Esophagus squamous epithelium (tissue), 5 donors: ENCODE measurements at places on chromosomes 7 and 10. TPM values are rescaled to one million over a fixed set of nuclear protein-coding genes. Genes with fewer than 3 reads are reported as not detected.

The DYNC1I1 gene
- 2.2 TPM for total RNA-seq

The HOGA1 gene
- total RNA-seq = 1.0 TPM

The OR2A5 gene
- not detected for total RNA-seq

The CTTNBP2 gene
- total RNA-seq = 21.2 TPM

The AGR2 gene
- 1.6 TPM for total RNA-seq

GRCh38 chr7:36165059-36165458 lies 12.0 kb downstream of the EEPD1 start:
- no peaks in the 10 kb centered on the region for H3K4me1 ChIP-seq
- H3K4me3 ChIP-seq = no peak overlapping the region
- H3K36me3 ChIP-seq = no peaks in the 10 kb centered on the region
- no peak overlapping the region for H3K27ac ChIP-seq
- DNase-seq = no peak

DNA sequence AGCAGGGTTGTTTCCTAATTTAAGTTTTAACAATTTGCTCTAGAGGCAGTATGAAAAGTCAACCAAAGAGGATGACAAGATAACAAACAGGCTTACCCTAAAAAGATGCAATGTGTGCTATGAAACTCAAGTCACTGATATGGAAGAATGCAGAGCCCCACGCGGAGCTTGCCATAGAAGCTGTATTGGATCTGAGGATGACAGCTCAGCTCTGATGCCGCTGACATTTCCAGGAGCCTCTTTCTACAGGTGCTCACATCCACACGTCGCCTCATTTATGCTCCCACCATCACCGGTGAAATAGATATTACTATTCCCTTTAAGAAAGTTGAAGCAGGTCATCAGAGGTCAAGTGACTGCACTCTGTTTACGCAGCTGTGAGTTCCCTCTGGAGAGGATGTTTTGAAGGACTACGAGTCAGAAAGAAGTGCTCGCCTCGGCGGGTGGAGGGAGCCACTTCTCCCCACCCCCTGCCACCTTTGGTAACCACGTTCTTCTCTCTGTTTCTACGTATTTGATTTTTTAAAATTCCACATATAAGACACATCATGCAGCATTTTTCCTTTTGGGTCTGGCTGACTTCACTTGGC lies 275.4 kb downstream of the GLRX3 start:
- no peak overlapping the region for H3K27ac ChIP-seq
- no peaks in the 10 kb centered on the region for H3K36me3 ChIP-seq
- DNase-seq = no peak
- H3K4me3 ChIP-seq = no peak overlapping the region
- no peaks in the 10 kb centered on the region for H3K27me3 ChIP-seq

DNA sequence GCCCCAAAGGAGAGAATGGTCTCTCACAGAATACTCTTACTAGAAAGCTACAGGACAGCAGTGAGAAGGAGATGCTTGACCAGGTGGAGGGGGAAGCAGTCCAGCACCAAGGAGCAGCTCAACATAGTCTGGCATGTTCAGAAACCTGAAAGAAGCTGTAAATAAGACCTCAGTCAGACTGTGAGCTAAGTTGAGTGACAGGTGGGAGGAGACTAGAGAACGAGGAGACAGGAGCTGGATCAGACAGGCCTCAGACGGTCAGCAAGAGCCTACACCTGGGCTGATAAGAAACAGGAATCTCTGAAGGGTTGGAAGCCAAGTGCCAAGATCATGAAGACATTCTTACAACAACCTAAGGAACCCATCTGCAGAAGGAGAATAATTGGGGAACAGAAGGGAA lies 54.5 kb downstream of the ELMO1 start:
- no peaks in the 10 kb centered on the region for H3K4me1 ChIP-seq
- H3K4me3 ChIP-seq = no peak overlapping the region
- no peak for DNase-seq
- H3K27me3 ChIP-seq = no peaks in the 10 kb centered on the region
- H3K36me3 ChIP-seq = no peaks in the 10 kb centered on the region

DNA sequence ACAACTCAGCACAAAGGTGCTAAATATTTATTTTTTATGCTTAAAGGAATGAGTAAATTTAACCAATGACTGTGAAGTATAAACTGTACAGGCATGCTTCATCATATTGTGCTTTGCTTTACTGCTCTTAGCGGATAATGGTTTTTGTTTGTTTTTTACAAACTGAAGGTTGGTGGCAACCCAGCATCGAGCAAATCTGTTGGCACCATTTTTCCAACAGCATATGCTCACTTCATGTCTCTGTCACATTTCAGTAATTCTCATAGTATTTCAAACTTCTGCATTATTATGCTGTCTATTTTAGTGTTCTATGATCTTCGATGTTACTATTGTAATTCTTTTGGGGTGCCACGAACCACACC lies 22.8 kb downstream of the BRAF start:
- DNase-seq = no peak
- no peaks in the 10 kb centered on the region for H3K36me3 ChIP-seq
- H3K4me3 ChIP-seq = no peak overlapping the region
- no peak overlapping the region for H3K27ac ChIP-seq
- no peaks in the 10 kb centered on the region for H3K27me3 ChIP-seq
- H3K4me1 ChIP-seq = no peaks in the 10 kb centered on the region

- H3K4me3 ChIP-seq = no peak overlapping the region
- DNase-seq = no peak
- no peaks in the 10 kb centered on the region for H3K4me1 ChIP-seq
- no peaks in the 10 kb centered on the region for H3K27me3 ChIP-seq
Measured at GRCh38 chr7:50329775-50330174, 25.3 kb downstream of the IKZF1 start.

GRCh38 chr7:4830176-4830575 lies 31.7 kb downstream of the PAPOLB start:
- H3K36me3 ChIP-seq = no peaks in the 10 kb centered on the region
- no peak overlapping the region for H3K4me3 ChIP-seq
- H3K4me1 ChIP-seq = no peaks in the 10 kb centered on the region
- H3K27ac ChIP-seq = no peak overlapping the region
- no peak for DNase-seq

DNA sequence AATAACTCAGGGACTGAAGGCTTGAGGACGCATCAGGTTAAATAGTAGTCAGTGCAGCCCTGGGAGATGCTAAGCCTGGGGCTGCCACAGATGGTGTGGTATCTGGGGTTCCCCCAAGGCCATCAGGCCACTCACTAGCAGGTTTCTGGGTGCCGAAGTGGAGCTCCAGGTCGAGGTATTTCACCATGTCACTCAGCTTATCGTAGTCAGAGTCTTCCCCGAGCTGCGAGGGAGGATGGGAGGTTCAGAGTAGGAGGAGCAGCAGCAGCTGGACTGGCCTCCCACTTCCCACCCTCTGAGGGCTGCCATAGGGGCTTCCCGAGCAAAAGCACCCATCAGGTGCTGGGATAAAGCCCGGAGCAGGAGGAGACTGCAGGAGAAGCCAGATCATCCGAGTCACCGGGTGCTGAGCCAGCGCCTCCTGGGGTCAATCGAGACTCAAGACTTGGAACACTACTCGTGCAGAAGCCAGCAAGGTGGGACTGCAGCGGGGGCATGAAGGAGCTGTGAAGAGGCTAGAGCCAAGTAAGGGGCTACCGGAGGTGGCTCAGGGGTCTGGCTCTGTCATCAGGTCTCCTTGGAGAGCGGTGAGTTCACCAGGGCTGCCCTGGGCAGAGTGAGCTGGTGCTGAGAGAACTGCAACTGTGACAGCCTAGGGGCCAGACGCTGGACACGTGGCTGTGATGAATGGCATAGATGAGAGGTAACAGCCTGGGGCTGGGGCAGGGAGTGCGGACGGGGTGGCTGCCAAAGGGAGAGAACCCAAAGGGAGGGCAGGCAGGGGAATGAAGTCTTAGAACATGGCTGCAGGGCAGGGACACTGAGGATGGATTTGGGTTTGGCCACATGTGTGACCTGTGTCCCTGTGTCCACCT lies 45.3 kb downstream of the GRID2IP start:
- no peaks in the 10 kb centered on the region for H3K27me3 ChIP-seq
- H3K36me3 ChIP-seq = no peaks in the 10 kb centered on the region
- no peak for DNase-seq
- no peak overlapping the region for H3K4me3 ChIP-seq
- H3K4me1 ChIP-seq = peaks cover 11% of the 10 kb centered on the region

- no peaks in the 10 kb centered on the region for H3K36me3 ChIP-seq
- no peak overlapping the region for H3K27ac ChIP-seq
- DNase-seq = no peak
- H3K4me1 ChIP-seq = no peaks in the 10 kb centered on the region
Measured at GRCh38 chr7:51237446-51238133, 79.0 kb downstream of the COBL start.
